Foreskin fibroblast (primary cell): ENCODE measurements at places on chromosomes 3 and 15.

DNA sequence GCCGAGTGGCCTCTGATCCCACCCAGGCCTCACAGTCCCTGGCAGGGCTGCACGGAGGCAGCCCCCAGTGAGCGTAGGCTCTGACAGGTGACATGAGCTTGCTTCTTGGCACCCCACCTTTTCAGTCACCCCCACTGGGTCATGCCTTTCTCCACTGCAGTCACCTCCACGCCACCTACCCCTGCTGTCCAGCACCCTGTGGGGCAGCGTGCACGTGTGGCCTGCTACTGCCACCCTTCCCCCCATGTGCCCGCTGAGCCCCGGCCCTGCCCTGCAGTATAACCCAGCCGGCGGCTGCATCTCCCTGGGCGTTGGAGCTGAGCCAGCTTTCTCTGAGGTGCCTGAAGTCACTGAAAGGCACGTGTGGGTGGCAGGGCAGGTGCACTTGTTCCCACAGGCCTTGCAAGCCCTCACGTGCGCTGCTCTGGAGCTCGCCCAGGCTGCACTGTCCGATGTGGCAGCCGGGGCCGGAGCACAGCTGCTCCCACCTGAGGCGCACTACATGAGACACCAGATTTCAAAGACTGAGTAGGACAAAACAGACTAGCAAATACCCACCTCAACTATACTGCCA lies 65.6 kb downstream of the NIPA2 start:
- DNase-seq: no peak

DNA sequence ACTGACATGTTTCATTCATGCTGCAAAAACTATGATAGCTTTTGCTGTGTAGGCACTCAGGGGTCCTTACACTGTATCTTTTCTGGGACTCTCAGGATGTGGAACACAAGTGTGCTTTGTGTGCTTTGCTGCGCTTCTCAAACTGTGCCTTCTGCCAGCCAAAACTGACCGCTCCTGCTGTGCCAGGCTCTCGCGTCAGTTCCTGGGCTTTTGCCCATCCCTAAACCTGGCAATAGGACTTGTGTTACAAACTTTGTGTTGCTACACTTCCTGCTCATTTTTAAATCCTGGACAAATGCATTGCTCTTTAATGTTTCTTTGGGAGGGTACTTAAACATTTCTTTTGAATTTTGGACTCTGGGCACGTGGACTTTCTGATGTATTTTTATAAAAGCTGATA lies 60.3 kb downstream of the DIPK2A start:
- DNase-seq: peak; percentile 41

DNA sequence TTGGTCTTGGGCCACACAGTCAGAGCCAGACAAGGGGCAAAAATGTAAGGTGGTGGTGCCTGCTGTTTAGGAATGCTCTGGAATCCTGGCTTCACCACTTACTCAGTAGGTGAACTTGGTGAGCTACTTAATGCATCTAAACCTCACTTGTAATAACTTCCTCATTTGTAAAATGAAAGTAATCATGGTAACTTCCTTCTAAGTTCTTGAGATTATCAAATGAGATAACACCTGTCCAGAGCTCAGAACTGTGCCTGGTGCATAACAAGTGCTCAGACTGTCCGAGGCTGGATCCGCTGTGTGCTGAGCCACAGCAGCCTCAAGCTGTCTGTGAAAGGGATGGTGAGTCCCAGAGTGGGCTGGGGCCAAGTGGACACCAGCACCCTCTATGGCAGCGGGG lies 62.8 kb upstream of the KY start:
- DNase-seq: no peak

GRCh38 chr15:65254758-65255157 lies 31.9 kb downstream of the PARP16 start:
- DNase-seq: no peak

DNA sequence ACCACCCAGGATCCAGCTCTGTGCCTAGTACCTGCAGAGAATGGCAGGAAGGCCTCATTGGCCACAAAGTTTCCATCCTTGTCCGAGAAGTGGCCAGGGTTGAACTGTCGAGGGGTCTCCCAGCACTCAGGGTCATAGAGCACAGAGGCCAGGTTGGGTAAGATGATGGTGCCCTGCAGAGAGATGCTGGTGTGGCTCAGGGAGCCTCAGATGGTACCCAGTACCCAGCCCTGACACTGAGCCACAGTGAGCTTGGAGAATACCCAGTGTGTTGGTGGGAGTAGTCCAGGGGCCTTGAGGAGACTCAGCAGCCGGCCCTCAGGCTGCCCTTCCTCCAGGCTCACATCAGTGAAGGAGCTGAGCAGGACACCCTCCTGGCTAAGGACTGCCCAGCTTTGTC lies 11.5 kb upstream of the PARL start:
- no peak for DNase-seq

GRCh38 chr15:86961669-86962068 lies 882.0 kb downstream of the AGBL1 start:
- no peak for DNase-seq

DNA sequence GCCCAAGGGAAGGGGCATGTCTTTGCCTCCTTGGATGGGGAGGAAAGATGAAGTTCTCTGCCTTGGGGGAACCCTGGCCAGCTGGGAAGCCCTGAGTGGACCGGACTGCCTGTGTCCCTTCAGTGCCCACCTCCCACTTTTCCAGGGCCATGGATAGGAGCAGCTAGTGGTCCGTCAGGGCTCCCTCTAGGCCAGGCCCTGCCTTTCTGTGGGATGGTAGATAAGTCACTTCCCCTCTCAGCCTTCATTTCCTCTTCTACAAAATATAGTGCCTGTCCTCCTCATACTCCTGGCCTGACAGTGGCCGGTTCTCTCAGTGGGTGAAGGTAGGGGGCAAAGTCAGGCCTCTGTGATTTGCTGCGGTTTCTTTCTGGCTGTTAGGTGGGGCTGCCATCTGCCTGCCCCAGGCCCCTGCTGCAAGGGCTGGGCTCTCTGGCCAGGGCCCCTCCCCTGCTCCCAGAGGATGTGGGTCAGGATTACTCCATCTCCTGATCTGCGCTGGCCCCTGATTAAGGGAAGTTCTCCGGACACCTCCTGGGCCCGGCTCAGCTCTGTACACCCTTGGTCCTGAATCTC lies 1.4 kb downstream of the PLEKHO2 start:
- DNase-seq: no peak

DNA sequence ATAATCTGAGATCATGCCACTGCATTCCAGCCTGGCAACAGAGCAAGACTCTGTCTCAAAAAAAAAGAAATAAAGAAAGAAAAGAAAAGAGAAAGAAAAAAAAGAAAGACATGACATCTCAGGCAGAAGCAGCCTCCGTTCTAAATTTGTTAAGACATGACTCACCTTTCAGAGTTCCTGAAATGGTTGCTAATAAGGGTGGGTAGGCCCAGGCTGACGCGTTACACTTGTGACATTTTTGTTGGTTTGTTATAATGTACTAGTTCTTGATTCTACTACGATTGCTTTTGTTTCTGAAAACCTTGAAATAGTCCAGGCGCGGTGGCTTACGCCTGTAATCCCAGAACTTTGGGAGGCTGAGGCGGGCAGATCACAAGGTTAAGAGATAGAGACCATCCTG lies 21.0 kb downstream of the SLC25A20 start:
- DNase-seq: no peak

GRCh38 chr15:43939070-43939469 lies 112.3 kb downstream of the WDR76 start:
- no peak for DNase-seq

GRCh38 chr15:39154227-39154638 lies 426.6 kb upstream of the THBS1 start:
- DNase-seq: no peak

- no peak for DNase-seq
Observed at GRCh38 chr3:139201446-139202225, 142.2 kb upstream of the MRPS22 start.

- no peak for DNase-seq
Observed at GRCh38 chr3:53865732-53866499, 16.0 kb downstream of the ACTR8 start.

GRCh38 chr15:94080416-94080815 lies 150.9 kb upstream of the MCTP2 start:
- DNase-seq: no peak

- DNase-seq: no peak
Observed at GRCh38 chr3:135103917-135104316, 308.9 kb downstream of the EPHB1 start.

DNA sequence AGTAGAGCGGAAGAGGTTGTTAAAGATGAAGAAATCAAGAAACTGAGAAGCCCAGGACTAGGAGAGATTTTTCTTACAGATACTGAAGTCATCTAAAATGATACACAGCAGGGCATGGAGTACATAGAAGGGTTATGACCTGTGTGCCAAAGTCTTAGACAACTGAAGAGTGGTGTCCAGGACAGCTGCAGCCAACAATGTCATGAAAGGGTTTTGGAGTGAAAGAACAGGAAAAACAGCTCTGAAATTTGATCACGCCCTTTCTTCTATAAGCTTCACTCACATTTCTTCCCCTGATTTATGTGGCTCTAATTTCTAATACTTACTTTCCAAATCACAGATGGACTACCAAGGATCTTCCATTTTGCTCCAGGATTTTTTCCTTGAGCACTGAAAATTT lies 3.0 kb downstream of the CFAP20DC start:
- no peak for DNase-seq

DNA sequence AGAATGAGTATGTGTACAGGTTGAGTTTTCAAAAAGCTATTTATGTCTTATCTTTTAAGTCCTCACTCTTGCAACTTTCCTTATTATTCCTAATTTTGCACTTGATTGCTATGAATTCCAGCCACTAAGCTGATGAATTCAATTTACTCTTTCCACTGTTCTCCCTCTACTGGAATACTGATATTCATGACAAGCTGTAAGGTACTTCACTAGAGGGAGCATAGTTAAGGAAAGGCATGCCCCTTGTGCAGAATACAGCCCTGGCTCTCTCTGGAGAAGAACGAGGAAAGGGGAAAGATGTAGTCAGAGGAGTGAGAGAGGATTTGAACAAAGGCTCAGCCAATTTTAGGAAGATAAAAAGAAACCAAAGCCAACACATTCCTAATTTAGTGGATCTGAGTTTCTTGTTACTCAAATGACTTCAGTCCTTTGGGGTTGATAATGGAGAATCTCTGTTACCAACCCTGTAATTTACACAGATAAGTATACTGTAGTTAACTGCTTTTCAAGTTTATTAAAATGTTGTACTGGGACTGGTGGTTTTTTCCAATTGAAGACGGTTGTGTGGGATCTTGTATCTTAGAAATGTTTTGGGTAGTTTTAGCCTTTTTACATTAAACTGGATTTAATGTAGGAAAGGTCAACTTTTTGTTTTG lies 4.0 kb downstream of the SCAANT1 start:
- peak; percentile 35 for DNase-seq

GRCh38 chr3:185822221-185823000 lies 2.4 kb downstream of the IGF2BP2 start:
- DNase-seq: peak; percentile 59

- DNase-seq: peak; percentile 55
Observed at GRCh38 chr15:47466357-47466756, 250.9 kb upstream of the SEMA6D start.

- peak; percentile 45 for DNase-seq
Observed at GRCh38 chr3:141051443-141052200, 475 bp downstream of the SPSB4 start.

- no peak for DNase-seq
Observed at GRCh38 chr3:171954690-171955383, 84.5 kb upstream of the FNDC3B start.

- DNase-seq: no peak
Observed at GRCh38 chr15:57156210-57156884, 220.0 kb upstream of the CGNL1 start.

DNA sequence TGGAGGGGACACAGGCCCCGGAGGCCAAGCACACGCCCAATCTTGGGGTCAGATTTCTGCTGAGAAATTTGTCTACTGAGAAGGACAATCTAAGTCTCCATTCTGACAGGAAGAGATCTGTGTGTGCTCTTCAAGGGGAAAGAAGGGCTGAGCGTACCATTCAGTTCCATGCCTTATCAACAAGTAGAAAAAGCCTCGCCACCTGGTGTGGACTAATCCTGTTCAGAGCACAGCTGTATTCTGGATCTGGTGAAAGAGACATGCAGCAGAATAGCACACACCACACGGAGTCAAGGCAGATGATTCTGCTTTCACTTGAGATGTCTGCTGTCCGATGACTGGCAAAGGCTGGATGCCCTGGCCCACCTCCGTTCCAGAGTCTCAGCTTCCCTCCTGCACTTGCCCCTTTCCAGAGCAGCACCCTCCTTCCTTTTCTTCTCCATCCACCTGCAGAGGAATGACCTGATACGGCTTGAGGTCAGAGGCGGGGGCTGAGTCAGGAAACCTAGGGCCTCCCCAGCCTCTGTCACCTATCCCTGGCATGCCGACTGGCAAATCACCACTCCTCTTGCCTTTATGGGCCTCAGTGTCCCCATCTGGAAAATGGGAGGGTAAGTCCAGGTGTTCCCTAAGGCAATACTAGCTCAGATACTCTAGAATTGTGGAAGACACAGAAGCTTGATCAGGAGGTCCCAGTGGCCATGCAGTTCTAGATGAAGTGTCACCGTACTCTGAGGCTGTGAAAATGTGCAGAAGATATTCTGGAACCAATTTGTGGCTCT lies 36.9 kb upstream of the CTSH start:
- DNase-seq: no peak

DNA sequence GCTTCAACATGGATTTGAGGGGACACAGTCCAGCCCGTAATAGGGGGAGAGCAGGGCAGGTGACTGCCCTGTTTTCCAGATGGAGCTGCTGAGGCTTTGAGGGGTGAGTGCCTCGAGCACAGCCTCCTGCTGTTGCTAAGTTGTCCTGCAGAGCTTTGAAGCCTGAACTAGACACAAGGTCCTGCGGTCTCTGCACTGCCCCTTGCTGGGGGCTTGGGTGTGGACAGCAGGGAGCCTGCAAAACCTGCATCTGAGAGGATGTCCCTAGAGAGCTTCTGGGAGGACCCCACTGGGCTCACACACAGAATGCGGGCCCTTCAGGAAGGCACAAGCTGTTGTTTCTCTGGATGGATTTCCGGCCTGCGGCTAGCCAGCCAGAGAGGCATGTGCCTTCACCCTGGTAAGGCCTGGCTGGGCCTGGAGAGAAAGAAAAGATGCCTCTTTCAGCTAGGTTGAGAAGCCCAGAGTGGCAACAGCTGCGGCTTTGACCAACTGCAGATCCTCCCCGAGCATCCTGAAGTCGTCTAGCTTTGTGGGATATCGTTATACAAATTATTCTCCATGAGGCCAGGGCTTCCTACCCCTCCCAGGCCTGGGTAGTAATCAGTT lies 226.2 kb downstream of the SLCO3A1 start:
- DNase-seq: no peak

DNA sequence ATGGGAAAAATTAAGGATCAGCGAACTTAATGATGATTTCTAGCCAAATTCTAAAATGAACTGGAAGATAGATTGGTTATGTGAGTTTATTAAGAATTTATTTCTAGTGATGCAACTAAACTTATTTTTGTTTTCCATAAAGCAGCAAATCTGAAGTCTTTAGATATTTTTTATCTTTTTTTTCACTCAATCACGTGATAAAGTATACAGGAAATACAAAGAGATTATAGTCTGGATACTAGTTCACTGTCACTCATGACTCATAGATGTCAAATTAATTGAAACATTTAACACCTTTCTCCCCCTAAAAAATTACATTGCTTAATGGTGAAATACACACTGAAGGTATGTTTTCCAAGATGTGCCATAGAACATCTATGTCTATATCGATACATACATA lies 416.9 kb downstream of the TUSC7 start:
- DNase-seq: no peak

- DNase-seq: no peak
Observed at GRCh38 chr3:152656214-152656971, 178.5 kb upstream of the P2RY1 start.
